ENCODE measurements at places on chromosomes 12 and 14.

DNA sequence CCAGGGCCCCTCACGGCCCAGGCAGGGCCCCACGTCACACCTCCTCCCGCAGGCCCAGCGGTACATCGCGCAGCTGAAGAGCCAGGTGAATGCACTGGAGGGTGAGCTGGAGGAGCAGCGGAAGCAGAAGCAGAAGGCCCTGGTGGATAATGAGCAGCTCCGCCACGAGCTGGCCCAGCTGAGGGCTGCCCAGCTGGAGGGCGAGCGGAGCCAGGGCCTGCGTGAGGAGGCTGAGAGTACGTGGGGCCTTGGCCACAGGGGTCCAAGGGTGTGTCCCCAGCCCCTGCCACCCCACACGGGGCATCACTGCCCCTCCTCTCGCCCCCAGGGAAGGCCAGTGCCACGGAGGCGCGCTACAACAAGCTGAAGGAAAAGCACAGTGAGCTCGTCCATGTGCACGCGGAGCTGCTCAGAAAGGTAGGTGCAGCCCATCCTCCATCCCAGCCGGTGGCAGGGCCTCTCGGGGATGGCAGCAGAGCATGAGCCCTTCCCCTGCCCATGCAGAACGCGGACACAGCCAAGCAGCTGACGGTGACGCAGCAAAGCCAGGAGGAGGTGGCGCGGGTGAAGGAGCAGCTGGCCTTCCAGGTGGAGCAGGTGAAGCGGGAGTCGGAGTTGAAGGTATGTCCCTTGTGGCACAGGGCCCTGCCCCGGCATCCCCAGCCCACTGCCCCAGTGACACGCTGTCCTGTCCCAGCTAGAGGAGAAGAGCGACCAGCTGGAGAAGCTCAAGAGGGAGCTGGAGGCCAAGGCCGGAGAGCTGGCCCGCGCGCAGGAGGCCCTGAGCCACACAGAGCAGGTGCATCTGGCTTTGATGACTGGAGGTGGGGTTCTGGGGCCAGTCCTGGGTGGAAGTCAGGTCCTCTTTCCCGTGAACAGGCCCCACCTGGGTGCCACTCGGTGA, 20.9 kb downstream of the HIP1R start:
- DNase-seq = no peak

- DNase-seq = no peak
Observed at GRCh38 chr12:4566474-4566873, 4.5 kb downstream of the DYRK4 start.

DNA sequence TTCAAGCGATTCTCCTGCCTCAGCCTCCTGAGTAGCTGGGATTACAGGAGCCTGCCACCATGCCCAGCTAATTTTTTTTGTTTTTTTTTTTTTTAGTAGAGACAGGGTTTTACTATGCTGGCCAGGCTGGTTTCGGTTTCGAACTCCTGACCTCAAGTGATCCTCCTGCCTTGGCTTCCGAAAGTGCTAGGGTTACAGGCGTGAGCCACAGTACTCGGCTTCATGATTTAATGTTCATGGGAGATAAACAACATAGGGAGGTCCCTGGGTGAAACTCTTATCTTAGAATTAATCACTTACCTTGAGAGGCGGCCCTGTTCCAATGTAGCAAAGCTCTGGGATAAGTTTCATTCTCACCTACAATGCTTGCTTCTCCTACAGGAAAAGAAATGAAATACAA, 48.3 kb downstream of the SEL1L start:
- DNase-seq = no peak

- DNase-seq = no peak
Observed at GRCh38 chr12:123602651-123603195, 824 bp downstream of the DDX55 start.

DNA sequence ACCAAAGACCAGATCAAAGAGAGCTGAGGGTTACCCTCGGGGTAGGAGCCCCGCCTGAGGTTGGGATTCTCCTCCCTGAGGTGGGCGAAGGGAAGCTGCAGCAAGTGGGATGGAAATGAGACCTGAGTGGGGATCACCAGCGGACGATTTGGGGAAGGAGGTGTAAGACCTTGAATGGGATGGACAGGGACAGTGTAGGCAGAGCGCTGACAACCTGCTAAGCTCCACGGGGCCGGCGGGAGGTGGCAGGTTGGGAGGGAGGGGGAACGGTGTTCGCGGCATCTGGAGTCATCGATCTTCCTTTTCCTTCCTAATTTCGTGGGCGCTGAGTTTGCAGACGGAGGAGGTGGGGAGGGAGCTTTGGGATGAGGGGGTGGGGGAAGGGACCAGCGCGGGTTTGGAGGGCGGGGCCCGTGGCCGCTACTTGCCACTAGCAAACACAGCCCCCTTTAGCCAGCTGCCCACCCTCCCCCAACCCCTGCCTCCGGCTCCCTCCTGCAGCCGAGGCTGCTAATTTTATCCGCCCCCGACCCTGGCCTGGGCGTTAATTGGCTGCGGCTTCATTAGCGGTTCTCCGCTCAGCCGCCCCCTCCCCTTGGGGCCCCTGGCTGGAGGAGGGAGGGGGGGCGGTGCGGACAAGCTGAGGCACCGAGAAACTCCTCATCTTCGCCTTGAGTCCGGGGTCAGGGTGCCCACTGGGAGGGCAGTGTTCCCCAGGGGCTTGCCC, 2.8 kb upstream of the SHMT2 start:
- DNase-seq = no peak

DNA sequence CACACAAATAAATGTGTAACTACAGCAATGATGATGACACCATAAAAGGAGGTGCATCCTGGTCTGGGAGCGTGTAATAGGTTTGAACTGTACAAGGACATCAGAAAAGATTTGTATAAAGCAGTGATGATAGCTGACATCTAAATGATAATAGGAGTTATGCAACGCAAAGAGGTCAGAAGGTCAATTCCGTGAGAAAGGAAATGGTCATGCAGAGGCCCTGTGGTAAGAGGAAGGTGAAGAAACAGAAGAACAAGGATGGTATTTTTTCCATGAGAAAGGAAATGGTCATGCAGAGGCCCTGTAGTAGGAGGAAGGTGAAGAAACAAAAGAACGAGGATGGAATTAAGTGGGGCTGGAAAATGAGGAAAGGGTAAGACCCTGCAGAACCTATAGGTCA, 106.7 kb upstream of the TMPO start:
- DNase-seq = no peak

- no peak for DNase-seq
Observed at GRCh38 chr12:19450362-19450761, 11.1 kb downstream of the AEBP2 start.

DNA sequence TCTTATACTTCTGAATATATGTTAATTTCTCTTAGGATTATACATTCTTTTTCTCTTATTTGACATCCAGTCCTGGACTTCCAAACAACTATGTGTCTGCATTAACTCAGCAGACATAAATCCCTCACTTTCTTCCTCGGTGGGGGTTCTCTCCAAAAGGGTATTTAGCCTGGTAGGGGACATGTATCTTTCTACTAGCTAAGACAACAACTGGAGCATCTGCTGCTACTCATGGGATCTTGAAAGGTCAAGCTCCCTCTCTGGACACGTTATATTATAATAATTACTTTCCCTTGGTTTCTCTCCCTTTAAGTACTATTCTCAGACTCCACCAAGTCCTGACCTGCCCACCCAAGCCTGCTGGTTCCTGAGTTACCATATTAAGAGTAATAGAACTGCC, 983.7 kb upstream of the FLRT2 start:
- DNase-seq = no peak

GRCh38 chr12:87849074-87849473, 180.1 kb downstream of the C12orf50 start:
- no peak for DNase-seq

GRCh38 chr14:49464885-49465284, 121.3 kb downstream of the RPS29 start:
- no peak for DNase-seq

DNA sequence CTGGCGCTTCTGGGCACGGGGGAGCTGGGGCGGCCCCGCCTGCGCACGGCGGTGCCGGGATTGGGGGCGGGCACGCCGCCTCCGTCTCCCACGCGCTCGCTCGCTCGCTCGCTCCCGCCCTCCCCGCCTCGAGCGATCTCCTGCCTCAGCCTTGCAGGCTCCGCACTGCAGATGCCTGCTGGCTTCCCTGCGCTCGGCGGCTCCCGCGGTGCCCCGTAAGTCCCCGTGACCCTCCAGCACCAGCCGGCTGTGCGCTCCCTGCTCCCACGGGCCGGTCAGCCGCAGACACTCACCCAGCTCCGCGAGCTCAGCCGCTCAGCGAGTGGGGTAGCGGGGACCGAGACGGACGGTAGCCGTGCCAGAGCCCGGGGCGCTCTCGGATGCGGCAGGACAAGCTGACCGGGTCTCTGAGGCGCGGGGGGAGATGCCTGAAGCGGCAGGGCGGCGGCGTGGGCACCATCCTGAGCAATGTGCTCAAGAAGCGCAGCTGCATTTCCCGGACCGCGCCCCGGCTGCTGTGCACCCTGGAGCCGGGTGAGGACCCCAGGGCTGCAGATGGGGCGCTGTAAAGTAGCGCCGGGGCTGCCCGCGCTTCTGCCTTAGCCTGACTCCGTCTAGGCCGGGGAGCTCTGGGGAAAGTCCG, at the start of gene TBC1D30:
TBC1D30 (plus strand) TSS at position 148 of the 643 bp plus-strand sequence; CDS start at position 381, 233 bp downstream.
- peak; percentile 41 for DNase-seq

DNA sequence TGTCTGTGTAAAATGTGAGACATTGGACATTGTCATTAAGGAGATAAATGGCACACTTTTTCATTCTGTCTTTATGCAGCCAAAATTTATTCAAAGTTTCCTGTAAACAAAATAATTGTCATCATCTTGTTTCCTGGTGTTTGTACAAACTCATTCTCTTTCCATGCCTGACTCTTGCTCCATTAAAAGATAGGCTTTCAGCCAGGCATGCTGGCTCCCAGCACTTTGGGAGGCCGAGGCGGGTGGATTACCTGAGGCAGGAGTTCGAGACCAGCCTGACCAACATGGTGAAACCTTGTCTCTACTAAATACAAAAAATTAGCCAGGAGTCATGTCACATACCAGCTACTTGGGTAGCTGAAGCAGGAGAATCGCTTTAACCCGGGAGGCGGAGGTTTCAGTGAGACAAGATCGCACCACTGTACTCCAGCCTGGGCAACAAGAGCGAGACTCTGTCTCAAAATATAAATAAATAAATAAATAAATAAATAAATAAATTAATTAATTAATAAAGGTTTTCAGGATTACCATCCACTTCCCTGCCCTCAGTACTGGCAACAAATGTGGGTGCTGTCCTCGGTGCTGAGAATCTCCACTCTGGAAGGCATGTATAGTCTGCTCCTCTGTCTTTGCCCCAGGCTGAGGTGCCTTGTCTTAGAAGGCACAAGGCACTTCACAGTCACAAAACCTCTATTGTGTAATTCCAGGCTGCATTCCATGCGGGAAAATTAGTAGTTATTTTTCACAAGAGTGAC, 83.2 kb downstream of the PAH start:
- no peak for DNase-seq

- DNase-seq = no peak
Observed at GRCh38 chr14:25053585-25053984, 3.6 kb upstream of the STXBP6 start.

- no peak for DNase-seq
Observed at GRCh38 chr14:44163946-44164345, 343.1 kb downstream of the FSCB start.

GRCh38 chr12:85874031-85874461, at the start of gene NTS:
TSS of gene NTS (plus strand) at chr12:85874295. CDS start at chr12:85874404, 109 bp downstream.
- DNase-seq = no peak

- DNase-seq = no peak
Observed at GRCh38 chr12:103353913-103354312, 141.9 kb downstream of the C12orf42 start.

GRCh38 chr14:53894456-53894855, 62.2 kb downstream of the BMP4 start:
- DNase-seq = peak; percentile 5

DNA sequence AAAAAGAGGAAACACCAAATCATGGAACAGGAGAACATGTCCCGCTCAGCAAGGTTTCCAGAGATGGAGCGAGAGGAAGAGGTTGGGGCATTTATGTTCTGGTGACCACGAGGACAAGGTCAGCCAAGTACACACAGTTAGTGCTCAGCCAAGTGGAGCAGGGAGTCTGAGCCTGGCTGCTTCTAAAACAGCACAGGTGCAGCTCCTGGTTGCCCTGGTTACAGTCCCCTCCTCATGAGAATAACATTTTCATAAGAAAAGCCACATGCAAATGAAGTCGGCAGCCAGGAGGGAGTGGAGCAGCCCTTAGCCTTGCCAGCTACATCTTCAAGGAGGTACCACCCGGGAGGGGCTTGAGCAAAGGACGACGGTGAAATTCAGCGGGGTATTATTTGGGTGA, 81.8 kb downstream of the NOS1 start:
- DNase-seq = no peak

GRCh38 chr12:49230805-49231194, 34.1 kb upstream of the TUBA1C start:
- DNase-seq = no peak

DNA sequence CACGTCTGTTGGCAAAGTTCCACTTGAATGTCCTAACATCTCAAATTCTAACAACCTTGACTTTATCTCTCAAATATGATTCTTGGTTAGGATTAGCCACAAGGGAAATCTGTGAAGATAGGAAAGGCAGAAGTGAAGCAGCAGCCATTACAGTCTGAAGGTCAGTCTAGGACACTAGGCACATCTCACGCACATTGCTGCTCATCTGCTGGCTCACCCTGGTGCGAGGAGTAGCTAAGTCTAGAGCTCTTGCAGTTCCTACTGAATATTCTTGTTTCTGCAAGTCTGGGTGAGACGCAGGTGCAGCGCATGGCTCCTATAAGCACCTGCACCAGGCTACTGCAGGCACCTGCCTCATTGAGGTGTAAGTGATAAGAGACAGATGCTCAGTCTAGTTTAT, 6.4 kb upstream of the SLC25A3 start:
- DNase-seq = no peak

DNA sequence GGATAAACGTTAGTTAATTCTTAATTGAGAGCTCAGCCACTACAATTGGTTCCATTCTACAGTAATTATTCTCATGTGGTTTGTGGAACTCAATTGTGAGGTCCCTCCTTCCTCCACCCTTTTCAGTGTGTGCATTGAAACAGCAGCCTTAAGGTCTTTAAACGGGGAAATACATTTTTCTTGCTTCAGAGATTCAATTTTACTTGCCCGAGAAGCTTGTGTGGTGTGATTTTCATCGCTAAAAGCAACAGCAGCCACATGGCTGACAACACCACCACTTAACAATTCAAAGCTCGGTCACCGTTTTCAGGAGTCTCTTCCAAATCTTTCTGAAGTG, 733 bp upstream of the PPFIBP1 start:
- DNase-seq = no peak

- no peak for DNase-seq
Observed at GRCh38 chr14:95282354-95282985, 37.2 kb downstream of the CLMN start.

- no peak for DNase-seq
Observed at GRCh38 chr12:122869207-122869973, 26.5 kb downstream of the VPS37B start.

GRCh38 chr12:10111451-10111850, 12.7 kb upstream of the CLEC1A start:
- DNase-seq = no peak

DNA sequence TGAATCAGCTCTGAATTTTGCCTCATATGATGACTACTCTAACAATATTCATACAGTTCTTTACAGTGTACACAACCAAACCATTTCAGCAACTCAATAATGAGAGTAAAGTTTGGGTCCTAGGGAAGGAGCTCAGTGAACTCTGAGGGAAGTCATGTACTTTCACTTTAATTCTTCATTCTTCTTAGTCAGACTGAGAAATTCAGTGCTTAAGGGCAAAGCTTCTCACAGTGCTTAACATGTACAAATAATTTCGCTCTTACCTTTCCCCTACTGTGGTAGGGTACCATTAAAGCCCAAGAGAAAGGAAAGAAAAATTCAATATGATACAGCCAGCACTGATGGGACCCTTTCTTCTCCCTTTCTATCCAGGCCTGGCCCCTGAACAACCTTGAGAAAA, 435.0 kb downstream of the NELL2 start:
- DNase-seq = no peak

- DNase-seq = peak; percentile 87
Observed at GRCh38 chr12:49644620-49644994, 21.2 kb downstream of the PRPF40B start.
